ENCODE measurements at places on chromosomes 16 and 17.

DNA sequence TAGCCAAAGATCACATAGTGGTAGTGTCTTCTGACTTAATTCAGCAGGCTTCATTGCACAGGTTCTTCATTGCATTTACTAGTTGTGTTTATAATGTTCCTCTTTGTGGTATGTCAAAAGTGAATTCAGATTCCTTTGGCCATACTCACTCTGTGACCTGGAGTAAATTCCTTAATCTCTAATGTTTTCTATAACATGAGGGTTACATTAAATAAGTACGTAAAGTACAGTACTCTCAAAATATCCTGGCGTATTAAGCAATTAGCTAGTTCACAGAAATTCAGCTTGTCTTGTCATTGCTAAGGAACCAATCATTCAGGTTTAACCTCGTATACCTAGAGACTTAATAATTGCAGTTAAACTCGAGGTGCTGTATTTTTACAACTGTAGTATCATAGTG, 4.2 kb downstream of the RPS6KB1 start:
- DNase-seq, result no peak

DNA sequence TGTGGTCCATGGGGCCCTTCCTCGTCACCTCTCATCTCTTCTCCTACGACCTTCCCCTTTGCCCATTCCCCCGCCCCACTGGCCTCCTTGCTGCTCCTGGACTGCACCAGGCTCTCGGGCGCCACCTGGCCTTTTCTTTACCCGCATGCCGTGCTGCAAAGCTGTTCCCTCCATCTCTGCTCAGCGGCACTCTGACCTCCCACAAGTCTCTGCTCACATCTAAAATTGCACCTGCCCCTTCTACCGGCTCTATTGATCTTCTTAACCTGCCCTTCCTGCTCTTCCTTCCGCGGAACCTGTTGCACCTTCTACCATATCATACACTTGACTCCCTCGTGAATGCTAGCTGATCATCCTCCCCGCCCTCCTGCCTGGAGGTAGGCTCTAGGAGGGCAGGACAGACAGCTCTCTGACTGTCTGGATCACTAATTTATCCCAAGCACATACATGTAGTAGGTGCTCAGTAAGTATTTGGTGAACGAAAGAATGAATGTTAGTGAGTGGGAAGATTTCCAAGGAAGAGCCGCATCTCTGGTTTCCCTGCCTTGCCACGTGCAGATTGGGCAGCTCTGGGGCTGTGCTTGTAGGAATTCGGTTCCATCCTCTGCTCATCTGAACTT, 17.3 kb downstream of the DNAH17 start:
- no peak for DNase-seq

DNA sequence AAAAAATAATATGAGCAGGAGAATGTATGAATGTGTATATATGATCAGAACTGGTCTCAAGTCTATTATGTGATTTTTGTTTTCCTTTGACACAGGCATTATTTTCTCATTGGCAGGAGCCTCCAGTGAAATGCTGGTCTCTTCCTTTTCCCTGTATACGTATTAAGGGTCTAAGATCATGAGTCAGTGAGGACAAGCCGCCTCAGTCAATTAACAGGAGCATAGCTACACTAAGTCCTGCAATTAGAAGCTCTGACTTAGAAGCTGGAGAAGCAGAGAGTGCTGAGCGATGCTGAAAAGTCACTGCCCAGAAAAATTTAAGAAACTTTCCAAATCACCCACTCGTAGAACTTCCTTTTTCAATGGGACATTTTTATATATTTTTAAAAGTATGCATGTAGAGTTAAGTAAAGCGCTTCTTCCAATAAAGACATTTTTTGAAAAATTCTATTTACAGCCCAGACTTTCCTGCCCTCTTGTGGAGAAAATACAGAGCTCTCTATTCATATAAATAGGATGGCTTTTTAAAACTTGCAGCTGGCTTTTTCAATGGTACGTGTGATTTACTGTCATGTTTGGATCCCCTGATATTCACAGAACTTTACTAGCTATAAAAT, 70.2 kb upstream of the PSMD7 start:
- no peak for DNase-seq

GRCh38 chr16:67928561-67929364, 2.9 kb downstream of the CTRL start:
- no peak for DNase-seq

DNA sequence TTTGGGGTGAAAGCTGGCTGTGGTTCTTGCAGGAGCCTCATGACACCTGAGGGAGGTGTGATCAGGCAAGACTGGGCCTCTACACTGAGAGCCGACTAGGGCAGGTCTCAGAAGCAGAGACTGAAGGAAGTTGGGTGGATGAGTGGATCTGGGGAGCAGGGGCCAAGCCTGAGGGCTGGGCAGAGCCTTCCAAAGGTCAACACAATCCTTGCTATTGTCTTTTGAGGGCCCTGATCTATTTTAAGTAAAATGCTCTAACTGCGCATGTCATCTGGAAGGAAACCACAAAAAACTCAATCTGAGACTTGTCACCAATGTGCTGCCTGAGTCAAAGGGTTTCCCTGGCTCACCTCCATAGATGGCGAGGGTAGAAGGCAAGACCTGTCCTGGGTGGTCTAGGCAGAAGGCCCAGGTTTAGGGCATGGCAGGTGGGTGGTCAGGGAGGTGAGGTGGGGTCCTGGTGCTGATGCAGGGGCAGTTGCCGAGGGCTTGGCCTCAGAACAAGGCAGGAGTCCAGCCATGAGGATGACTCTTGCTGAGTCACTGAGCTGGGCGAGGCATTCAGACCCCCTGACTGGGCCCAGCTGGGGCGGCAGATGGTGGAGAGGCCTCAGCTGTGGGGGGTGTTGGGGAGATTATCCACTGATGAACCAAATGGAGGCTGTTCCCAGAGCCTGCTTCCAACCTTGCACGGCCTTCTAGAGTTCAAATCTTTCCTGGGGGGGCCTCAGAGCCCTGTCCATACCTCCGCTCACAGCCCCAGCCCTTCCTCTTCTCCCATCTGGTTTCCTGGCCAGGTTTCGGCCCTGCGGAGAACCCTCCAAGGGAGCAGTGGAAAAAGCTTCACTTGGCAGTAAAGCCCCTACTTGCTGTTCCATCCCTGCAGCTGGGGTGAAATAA, 5.1 kb downstream of the MVP start:
- no peak for DNase-seq

GRCh38 chr16:30748634-30749445, 615 bp downstream of the PHKG2 start:
- DNase-seq, result no peak

DNA sequence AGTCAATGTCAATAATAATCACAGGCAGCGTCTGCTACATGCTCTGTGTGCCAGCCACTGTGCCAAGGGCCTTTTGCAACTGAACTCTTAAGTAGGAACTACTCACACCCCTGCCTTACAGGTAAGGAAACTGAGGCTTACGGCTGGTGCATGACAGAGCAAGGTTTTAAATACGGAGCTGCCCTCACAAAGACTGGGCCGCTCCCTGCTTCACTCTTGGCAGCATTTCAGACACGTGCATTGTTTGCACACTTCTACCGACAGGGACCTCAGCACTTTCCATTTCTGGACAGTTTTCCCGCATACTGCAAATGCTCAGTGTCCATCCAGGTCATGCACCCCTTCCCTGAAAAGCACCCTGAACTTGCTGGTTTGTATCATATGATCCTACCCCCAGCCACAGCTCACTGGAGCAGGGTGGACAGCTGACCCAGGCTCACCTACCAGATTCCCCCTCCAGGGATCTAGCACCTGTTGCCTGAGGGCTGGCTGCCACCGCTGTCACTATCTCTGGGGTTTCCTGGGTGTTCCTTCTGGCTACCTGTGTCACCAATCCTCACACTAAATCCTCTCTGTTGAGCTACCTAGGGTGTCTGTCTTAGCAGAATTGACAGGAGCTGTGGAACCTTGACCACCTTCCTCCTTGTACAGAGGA, 142.9 kb downstream of the C16orf78 start:
- no peak for DNase-seq

GRCh38 chr17:73231395-73231794, 30.3 kb downstream of the CPSF4L start:
- peak; percentile 41 for DNase-seq

DNA sequence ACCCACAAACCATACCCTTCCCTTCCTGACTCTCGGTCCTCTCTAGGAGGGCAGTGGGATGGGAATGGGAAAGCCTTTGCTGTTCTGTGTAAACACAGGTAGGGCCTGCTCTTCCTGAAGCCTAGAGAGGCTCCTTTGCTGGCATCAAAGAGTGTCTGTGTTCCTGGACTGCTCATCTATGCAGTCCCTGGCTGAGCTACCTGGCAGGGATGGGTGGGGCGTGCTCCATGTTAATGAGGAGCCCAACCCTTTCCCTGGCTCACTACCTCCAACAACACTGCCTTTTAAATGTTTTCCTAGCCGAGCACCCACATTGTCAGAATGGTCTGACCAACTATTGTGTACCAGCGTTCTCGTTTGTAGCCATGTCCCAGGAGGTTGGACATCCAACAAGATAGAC, 26.6 kb upstream of the NAGLU start:
- no peak for DNase-seq

GRCh38 chr17:32601866-32602265, 115.1 kb downstream of the CDK5R1 start:
- DNase-seq, result no peak

- no peak for DNase-seq
These were observed 9.7 kb downstream of the CACNG1 start for GRCh38 chr17:67054011-67054591.

GRCh38 chr17:19905502-19905901, 37.8 kb upstream of the ULK2 start:
- no peak for DNase-seq
